Activated CD8-positive, alpha-beta memory T cell treated with anti-CD3 and anti-CD28 coated beads, Interleukin-2, amount 50 U/mL, for 48 hours (primary cell): ENCODE measurements at places on chromosomes 5 and 9.
A peak's percentile ranks its signal among the peaks of the same experiment; 100 is the strongest.

GRCh38 chr5:80569961-80570786, at the start of gene ANKRD34B:
Gene ANKRD34B, minus strand, starts transcription at chr5:80570280. Its CDS starts 10,261 bp downstream, at chr5:80560019.
- peak; percentile 70 for DNase-seq

DNA sequence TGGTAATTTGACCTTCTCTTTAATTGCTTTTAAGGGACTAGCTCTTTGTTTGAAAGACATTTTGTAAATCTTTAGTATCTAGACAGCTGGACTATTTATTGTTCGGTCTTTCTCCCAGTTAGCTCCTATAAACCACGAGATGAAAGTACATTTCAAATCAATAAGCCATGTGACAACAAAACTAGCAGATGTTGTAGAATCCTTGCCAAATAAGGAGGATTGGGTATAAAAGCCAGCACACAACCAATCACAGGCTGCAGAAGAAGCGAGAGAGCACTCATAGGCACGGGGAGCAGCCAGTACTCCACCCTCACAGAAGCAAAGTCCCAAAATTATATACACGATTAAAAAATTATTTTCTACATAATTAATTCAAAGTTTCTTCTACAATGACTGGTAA, 8.1 kb upstream of the OMD start:
- DNase-seq, result no peak

DNA sequence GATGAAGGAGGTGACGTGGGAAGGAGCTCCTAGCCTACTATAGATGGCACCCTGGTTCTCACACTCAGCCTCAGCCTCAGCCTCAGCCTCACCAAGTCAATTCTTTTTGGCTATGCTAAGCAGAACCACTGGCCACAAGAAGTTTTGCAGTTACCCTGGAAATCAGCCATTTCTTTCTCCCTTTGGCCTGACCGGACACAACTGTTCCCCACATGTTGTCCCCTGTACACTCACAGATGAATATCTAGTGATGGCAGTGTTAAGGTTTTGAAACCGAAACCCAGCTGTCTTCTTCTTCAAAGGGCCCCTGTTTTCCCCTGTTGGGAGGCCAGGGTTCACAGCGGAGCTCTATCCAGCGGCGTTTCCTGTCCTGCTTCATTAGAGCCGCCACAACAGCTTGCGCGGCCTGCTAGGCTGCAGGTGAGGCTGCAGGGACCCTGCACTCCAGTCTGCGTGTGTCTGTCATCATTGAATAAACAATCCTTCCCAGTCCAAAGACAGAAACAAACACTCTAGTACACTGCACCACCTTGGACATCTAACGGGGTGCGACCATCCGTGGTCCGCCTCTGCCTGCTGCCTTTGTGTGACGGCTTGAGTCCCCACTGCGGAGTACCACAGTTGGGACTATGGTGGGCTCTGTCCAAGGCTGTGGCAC, 250.5 kb downstream of the DENND1A start:
- DNase-seq, result no peak

DNA sequence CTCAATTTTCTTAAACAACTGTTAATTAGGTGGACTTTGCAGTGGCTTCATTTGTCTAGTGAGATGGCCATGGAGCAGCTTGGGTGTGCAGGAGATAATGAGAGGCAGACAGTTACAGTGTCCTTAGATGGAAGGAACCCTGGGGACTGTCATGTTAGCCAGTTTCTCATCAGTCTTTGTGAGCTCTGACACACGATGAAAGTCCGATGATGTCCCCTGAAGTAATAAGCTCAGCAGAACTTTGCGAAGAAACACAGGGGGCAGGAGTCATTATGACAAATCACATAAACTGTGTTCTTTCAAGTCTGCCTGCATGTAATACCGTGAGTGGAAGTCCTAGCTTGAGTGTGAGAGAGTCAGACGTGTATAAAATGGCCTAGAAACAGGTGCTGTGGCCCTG, 201.8 kb downstream of the DRD1 start:
- DNase-seq, result no peak

DNA sequence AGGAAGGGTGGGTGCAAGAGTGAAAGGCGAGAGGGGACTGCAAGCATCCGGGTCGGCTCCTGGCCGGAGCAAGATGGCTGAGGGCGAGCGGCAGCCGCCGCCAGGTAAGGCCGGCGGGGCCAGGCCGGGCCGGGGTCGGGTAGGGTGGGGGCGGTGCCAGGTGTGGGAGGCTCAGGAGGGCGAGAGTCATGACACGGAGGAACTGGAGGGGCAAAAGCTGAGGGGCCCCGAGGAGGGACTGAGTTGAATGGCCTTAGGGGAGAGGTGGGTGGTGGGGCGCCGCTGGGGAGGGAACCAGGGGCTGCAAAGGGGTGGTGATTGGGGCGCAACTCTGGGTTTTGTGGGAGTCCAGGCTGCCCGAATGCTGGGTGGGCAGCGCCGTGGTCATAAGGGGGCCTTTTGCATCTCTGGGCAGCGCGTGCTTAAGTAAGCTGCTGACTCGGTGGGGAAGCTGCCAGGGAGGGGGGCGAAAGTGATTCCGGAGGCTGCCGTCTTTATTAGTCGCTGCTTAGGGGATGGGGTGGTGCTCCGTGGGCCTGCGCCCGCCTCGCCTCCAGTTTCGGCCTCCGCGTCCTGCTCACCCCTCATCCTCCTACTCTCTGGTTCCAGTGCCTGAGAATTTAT, 425 bp downstream of the PTPA start:
- peak; percentile 70 for DNase-seq

GRCh38 chr5:138533973-138534941, 8.8 kb downstream of the ETF1 start:
- no peak for DNase-seq

DNA sequence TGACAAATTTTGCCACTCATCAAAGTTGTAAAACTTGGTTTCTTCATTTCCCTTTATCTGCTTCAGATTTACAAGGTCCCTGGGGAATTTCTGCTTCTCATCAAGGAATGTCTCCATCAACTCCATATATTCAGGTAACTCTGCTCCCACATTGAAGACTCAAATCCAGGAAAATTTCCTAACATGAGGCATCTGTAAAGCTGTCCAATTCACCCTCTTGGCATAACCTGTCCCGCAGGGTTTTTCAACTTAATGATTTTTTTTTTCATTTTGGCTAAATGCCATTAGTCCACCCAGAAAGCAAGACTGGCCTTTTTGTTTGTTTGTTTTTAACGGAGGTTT, 50.2 kb upstream of the SLC30A5 start:
- DNase-seq, result no peak

GRCh38 chr9:125612616-125613015, 94.4 kb downstream of the MAPKAP1 start:
- no peak for DNase-seq

- no peak for DNase-seq
Observed at GRCh38 chr5:80266566-80266965, 10.7 kb upstream of the SERINC5 start.

DNA sequence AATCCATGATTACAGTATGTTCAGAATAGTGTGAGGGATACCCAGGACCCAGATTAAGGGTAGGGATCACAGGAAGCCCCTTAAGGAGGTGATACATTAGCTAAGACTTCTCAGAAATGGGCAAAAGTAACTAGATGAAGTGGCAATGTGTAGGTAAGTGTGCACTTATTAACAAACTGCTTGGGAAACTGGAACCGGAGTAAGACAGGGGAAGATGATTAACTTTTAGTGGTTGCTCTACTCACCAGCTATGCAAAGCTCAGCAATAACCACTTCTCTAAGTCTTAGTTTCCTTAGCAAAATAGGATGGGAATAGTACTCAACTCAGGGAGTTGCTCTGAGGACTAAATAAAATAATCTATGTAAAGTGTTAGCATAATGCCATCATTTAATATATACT, 182.2 kb downstream of the MCTP1 start:
- DNase-seq, result no peak

DNA sequence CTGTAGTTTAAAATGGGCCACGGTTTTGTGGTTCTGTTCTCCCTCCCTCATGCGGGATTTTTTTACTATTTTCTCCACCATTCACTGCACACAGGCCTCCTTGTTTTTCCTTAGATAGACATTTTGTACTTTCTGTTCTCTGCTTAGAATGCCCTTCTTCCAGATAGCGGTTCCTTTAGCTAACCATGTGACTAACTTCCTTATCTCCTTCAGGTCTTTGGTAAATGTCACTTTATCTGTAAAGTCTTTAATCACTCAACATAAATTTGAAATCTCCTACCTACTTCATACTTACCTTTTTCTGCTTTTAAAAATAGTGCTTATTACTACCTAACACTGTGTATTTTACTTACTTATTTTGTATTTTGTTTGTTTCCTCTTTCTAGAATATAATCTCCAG, 15.0 kb downstream of the FER start:
- DNase-seq, result no peak

GRCh38 chr5:157602505-157602904, 26.9 kb upstream of the ADAM19 start:
- DNase-seq, result no peak

DNA sequence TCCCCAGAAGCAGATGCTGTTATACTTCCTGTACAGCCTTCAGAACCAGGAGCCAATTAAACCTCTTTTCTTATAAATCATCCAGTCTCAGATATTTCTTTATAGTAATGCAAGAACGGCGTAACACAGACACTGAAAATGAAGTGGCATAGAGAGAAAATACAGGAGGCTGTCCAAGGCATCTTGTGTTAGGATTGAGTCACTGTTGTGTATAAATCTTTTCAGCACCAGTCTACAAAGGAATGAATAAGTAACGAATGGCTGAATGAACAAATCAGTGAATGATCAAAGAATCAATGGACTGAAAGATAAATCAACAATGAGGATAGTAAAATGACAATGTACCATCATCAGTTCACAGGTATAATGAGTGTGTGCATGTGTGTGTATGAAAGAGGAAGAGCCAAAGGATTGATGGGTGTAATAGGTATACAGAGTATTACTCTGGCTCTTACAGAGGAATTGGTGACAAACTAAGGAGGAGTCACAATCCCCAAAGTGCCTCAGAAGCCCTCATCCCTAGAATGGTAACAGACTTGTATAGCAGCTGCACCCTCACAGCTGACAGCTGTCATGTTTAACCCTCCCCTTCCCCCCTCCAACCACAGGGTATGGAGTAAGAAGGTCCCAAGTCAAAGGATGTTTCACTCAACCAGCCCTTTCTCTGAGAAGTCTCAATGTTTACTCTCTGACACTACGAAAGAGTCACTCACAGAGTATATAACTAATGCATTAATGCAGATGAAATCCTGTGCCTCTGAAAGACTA, 29.8 kb upstream of the MIER3 start:
- DNase-seq, result no peak

GRCh38 chr9:116361547-116361946, 208.0 kb downstream of the PAPPA start:
- no peak for DNase-seq

DNA sequence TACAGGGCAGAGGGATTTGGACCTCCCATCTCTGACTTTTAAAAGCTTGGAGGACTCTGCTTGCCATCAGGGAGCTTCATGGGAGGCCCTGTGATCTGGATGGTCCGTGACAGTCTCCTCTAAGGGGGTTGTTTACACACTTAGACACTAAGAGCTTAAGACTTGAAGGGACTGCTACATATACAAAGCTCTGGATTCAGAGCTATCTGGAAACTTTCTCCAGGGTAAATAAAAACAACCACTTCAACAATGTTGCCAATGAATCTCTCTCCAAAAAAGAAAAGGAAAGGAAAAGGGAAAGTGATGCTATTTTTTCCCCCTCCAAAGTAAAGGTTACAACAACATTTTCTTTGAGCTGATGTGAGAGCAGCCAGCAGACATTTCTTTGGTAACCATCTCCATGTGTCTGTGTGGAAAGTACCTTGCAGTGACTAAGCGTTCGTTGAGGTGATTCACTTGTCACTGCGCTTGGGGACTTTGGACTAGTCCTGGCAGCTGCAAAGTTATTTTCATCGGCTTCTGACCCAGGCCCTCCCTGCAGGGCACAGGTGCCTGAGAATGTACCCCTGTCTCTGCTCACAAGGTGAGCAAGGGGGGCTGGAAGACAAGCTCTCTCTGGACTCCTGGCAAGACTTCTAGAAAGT, 262.1 kb upstream of the KLF4 start:
- no peak for DNase-seq

DNA sequence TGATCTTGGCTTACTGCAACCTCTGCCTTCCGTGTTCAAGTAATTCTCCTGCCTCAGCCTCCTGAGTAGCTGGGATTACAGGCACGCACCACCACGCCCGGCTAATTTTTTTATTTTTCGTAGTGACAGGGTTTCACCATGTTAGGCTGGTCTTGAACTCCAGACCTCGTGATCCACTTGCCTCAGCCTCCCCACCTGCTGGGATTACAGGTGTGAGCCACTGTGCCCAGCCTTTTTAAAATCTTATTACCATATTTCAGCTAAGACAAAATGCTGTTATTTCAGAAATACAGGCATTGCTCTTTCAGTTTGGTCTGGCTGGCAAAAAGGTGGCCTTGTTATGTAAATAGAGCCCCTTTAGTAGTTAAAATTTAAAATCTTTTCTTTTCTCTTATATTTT, 46.9 kb upstream of the GLDC start:
- DNase-seq, result no peak

DNA sequence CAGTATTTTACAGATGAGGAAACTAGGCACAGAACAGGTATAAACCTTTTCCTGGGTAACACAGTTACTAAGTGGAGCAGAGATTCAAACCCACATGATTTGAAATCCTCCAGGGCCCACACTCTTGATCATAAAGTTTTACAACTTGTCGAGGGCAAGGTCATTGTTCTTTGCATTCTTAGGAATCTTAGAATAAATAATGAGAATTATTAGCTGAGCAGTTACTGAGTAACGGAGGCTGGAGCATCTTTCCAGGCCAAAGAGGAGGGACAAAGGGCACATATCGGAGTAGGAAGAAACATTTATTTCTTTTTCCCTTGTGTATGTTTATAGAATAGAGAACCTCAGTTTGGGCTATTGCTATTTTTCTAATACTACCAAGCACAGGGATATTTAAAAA, 27.1 kb upstream of the F2R start:
- DNase-seq, result no peak

DNA sequence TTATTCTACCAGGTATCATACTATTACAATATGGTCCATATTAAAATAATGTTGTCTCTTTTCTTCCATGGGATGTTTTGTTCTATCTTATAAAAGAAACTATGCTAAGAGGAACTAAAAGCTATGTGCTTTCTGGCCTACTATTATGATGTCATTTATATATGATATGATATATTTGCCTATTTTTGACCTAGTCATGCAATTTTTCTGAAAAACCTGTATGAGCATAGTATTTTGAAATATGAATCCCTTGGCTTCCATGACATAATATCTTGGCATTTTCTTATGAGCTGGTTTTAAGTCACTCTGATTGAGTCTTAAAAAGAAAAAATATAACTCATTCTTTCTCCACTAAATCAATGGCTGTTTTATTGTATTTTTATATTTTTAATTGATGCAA, 60.7 kb downstream of the MAN2A1 start:
- no peak for DNase-seq

- DNase-seq, result no peak
Observed at GRCh38 chr5:155540000-155540595, 526.5 kb downstream of the KIF4B start.

GRCh38 chr9:132957805-132958204, 13.4 kb upstream of the TSC1 start:
- no peak for DNase-seq

DNA sequence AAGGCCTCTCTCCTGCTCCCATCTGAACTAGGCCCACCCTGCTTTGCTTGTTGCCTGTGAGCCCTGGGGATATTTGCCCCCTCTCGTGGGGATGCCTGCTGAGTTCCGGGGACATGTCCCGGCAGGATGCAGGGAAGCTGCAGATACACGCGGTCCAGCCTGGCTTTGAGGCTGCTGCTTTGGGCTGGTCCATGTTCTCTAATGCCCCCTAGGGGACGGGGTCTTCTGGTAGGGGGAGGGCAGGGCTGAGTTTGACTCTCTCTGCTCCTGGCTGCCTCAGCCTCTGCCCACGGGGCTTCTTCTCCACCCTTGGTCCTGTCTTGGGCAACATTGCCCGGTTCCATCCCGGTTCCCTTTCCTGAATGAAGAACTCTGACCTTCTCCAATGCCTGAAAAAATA, 84.9 kb upstream of the ASS1 start:
- DNase-seq, result no peak
